ENCODE measurements at places on chromosomes 13 and 19.

GRCh38 chr19:18990128-18990708, 43.1 kb downstream of the SUGP2 start:
- no peak for DNase-seq

- peak; percentile 61 for DNase-seq
Observed at GRCh38 chr19:703651-704446, 4.9 kb upstream of the PALM start.

DNA sequence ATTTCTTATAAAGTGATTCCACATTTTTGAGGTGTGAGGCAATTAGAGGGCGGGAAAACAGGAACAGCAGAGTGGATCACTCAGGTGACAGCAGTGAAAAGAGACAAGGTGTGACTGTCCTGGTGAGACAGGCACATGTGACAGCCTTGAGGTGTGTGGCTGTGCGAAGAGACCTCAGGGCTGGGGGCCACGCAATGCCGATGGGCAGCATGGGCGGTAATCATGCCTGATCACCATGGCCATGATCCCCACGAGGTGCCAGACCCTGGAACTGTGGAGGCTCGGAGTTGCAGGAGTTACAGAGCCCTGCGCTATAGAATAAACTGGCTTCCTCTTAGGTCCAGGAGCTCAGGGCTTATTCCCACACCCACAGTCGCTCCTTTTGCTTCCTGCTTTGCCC, 2.0 kb downstream of the SPACA6 start:
- no peak for DNase-seq

GRCh38 chr13:74450964-74451363, 316.8 kb upstream of the KLF12 start:
- no peak for DNase-seq

DNA sequence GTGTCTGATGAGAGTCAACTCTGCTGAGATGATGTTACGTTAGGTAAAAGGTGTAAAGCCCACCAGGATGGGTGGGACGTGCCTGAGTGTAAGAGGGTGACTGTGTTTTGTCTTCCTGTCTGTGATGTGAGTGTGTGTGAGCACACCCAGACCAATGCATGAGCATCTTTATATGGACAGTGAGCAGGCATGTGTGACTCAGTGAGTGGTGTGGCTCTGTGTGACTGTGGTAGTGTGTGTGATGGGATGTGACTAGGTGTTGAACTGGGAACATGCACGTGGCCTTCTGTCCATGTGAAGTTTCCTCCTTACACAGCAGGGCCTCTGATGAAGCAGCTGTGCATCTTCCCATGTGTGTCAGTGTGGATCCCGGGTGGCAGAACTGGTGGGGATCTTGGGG, 17.8 kb upstream of the LGALS16 start:
- no peak for DNase-seq

DNA sequence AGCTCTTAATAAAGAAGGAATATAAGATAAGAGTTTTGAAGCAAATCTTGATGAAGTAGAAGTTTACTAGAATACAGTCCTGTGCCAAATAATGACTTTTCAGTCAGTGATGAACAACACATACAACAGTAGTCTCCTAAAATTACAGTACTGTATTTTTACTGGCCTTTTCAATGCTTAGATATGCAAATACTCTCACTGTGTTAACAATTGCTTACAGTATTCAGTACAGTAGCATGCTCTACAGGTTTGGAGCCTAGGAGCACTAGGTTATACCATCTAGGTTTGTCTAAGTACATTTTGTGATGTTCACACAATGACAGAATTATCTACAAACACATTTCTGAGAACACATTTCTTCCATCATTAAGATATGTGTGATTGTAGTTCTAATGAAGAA, 316.7 kb upstream of the KLHL1 start:
- DNase-seq, result no peak

DNA sequence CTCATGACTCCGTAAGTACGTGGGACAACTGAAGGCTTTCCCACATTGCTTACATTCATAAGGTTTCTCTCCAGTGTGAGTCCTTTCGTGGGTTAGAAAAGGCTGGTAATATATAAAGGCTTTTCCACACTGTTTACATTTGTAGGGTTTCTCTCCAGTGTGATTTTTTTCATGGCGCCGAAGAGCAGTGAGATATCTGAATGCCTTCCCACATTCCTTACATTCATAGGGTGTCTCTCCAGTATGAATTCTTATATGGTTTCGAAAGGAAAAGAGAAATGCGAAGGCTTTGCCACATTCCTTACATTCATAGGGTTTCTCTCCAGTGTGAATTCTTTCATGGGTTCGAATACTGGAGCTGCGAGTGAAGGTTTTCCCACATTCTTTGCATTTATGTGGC, 29.5 kb downstream of the ZNF490 start:
- DNase-seq, result no peak

Measured in stimulated activated naive CD8-positive, alpha-beta T cell treated with anti-CD3 and anti-CD28 coated beads, Interleukin-15, amount 100 ng/mL, for 72 hours (primary cell).